ENCODE measurements at places on chromosomes 5 and 9. TPM values are rescaled to one million over a fixed set of nuclear protein-coding genes. Genes with fewer than 3 reads are reported as not detected.

PCDHB15 gene
- total RNA-seq = 0.70 TPM

AMBP gene
- 0.08 TPM for total RNA-seq

HAUS6 gene
- 9.3 TPM for total RNA-seq

FOXD4L5 gene
- 0.08 TPM for total RNA-seq
